ENCODE measurements at places on chromosomes 1 and 21. TPM values are rescaled to one million over a fixed set of nuclear protein-coding genes. Genes with fewer than 3 reads are reported as not detected.

- H3K27ac ChIP-seq = peak overlapping the region; percentile 77
- peak overlapping the region; percentile 5 for H3K4me3 ChIP-seq
- no peaks in the 10 kb centered on the region for H3K27me3 ChIP-seq
- H3K4me1 ChIP-seq = peaks cover 73% of the 10 kb centered on the region
- peaks cover 42% of the 10 kb centered on the region for H3K36me3 ChIP-seq
Observed at GRCh38 chr1:155017946-155018316, 15.3 kb downstream of the ZBTB7B start.

GRCh38 chr1:205879974-205880373 lies 30.0 kb upstream of the PM20D1 start:
- H3K4me3 ChIP-seq = no peak overlapping the region
- no peak overlapping the region for H3K27ac ChIP-seq
- H3K4me1 ChIP-seq = no peaks in the 10 kb centered on the region

Gene DAB1
- total RNA-seq = 0.61 TPM

DNA sequence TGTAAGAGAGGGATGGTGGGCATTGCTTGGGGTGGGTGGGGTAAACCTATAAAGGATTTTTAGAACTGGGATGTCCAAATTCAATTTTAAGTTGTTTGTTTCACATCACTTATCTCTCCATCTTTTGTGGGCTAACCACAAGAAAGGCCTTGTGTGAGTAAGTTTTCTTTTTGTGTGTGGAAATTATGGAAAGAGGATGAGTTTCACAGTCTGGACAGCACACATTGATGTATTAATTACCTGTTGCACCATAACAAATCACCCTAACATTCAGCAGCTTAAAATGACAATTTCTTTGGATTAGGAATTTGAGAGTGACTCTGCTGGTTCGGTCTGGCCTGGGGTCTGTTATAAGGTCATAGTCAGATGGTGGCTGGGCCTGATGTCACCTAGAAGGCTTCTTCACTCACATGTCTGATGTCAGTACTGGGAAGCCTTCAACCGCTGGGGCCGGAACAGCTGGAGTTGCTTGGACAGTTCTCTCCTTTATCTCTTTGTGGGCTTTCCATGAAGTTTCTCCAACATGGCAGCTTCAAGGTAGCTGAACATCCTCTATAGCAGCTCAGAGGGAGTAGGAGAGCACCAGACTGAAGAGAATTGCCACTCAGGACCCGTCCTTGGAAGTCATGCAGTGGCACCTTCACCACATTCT lies 2.0 kb upstream of the COL9A2 start:
- peaks cover 11% of the 10 kb centered on the region for H3K27me3 ChIP-seq
- H3K4me3 ChIP-seq = no peak overlapping the region
- H3K27ac ChIP-seq = no peak overlapping the region
- DNase-seq = no peak
- H3K4me1 ChIP-seq = peaks cover 31% of the 10 kb centered on the region

DNA sequence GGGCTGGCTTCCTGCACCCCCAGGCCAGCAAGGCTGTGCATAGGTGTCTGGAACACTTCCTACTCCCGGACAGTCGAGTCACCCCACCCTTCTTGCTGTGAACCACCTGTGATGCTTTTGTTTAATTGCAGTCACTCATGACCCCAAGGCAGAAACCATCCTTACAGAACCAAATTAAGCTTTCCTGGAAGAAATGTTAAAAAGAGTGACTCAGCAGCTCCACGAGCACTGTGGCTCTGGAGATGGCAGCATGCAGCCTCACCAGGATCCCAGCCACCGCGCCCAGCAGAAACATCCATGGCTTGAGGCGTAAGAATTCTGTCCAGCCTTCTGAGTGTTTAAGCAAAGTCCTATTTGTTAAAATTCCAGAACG lies 28.8 kb downstream of the SNAP47 start:
- H3K27ac ChIP-seq = no peak overlapping the region
- H3K4me1 ChIP-seq = peaks cover 80% of the 10 kb centered on the region
- no peak overlapping the region for H3K4me3 ChIP-seq
- peaks cover 39% of the 10 kb centered on the region for H3K36me3 ChIP-seq

DNA sequence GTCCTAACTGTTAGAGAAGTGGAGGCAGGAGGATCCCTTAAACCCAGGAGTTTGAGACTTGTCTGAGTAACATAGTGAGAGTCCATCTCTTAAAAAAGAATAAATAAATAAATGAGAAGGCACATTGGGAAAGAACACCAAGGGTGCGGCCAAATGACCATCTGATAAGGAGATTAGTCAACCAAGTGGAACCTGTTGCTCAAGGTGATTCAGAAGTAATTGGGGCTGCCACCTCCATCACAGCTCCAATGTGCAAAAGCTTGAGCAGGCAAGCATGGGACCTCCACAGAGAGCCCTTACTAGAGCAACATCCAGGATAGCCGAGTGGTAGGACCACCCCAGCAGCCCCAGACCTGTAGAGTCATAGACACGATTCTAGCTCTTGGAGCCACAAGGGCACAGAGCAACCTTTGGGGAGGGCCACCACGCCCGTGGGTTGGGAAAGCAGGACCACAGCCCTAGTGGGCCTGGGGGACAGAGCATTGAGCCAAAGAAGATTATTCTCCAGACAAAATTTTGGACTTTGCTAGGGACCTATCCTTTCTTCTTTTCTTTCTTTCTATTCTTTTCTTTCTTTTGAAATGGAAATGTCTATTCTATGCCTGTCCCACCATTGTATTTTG lies 40.9 kb downstream of the KCNK1 start:
- no peaks in the 10 kb centered on the region for H3K36me3 ChIP-seq
- no peak overlapping the region for H3K27ac ChIP-seq
- H3K27me3 ChIP-seq = no peaks in the 10 kb centered on the region
- no peak for DNase-seq

DNA sequence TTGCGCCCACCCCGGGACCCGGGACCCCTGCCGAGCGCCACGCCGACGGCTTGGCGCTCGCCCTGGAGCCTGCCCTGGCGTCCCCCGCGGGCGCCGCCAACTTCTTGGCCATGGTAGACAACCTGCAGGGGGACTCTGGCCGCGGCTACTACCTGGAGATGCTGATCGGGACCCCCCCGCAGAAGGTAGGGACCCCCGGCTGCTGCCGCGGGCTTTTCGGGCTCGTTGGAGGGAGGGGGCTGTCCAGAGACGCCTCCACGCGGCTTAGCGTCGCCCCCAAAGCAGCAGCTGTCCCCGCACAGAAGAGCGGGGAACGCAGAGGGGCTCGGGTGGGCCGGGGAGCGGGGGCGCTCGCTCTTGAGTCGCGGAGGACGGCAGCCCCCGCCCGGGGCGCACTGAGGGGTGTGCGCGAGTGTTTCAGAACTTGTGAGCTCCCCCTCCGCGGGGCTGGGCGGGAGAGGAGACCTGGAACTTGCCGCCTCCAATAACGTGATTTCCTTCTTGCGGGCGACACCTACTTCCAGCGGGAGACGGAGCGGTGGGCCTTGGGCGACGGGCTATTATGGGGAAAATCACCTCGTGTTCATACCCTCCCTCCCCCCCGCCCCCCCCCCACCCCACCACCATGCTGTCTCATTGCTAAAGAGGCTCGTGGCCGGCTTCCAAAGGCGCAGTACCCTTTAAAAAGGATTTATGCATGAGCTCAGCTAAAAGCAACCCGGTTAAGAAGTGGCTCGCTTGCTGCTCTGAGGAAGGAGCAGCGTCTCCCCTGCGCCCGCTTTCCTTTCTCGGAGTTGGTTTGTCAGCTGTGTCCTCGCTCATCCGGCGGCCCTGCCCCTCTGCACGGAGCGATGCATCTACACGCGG lies 664 bp downstream of the BACE2 start:
- peaks cover 9% of the 10 kb centered on the region for H3K4me1 ChIP-seq
- H3K36me3 ChIP-seq = no peaks in the 10 kb centered on the region
- H3K27ac ChIP-seq = no peak overlapping the region
- H3K4me3 ChIP-seq = no peak overlapping the region

Gene BLACAT1
- total RNA-seq = not detected

DNA sequence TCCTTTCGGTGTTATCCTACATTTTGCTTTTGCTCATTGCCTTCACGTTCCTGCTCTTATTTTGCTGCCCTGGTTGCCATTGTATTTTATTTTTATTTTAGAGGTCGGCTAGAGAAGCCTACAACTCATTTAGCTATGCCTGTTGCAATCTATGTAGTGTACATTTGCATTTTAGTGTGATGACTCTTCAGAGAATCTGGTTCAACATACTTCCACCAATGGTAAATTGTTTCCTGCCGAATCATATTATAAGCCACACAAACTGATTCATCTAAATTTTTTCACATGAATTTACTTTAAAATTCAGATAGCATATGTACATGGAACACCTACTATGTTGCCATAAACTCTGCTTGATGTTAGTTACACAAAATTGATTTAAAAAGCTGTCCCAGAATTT lies 1596.9 kb downstream of the PLA2G4A start:
- no peaks in the 10 kb centered on the region for H3K36me3 ChIP-seq
- DNase-seq = no peak
- H3K4me1 ChIP-seq = no peaks in the 10 kb centered on the region
- H3K4me3 ChIP-seq = no peak overlapping the region
- H3K27ac ChIP-seq = no peak overlapping the region

DNA sequence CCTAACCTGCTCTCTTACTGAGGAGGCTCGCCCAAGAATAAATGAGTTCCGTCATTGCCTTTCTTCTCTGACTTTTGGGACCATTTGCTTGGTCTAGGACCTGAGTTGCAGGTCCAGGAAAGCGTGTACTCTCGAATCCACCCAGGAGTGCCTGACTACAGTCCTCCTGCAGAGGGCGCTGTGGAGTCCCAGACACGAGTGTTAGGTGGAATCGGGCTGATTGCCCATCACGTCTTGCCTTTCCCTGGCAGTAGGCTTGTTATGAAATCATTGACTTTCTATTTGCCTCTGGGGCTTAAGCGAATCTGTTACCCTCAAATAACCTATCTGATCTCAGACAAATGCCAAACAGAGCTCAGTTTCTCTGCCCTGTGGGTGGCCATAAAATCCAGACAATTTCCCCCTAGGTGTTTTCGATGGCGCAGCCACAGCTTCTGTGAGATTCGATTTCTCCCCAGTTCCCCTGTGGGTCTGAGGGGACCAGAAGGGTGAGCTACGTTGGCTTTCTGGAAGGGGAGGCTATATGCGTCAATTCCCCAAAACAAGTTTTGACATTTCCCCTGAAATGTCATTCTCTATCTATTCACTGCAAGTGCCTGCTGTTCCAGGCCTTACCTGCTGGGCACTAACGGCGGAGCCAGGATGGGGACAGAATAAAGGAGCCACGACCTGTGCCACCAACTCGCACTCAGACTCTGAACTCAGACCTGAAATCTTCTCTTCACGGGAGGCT lies at the start of gene IL20:
IL20 (plus strand) TSS at position 685 of the 733 bp plus-strand sequence. CDS start 230 bp downstream, outside the sequence.
- DNase-seq = peak; percentile 89
- no peaks in the 10 kb centered on the region for H3K36me3 ChIP-seq
- H3K27me3 ChIP-seq = peaks cover 2% of the 10 kb centered on the region

DNA sequence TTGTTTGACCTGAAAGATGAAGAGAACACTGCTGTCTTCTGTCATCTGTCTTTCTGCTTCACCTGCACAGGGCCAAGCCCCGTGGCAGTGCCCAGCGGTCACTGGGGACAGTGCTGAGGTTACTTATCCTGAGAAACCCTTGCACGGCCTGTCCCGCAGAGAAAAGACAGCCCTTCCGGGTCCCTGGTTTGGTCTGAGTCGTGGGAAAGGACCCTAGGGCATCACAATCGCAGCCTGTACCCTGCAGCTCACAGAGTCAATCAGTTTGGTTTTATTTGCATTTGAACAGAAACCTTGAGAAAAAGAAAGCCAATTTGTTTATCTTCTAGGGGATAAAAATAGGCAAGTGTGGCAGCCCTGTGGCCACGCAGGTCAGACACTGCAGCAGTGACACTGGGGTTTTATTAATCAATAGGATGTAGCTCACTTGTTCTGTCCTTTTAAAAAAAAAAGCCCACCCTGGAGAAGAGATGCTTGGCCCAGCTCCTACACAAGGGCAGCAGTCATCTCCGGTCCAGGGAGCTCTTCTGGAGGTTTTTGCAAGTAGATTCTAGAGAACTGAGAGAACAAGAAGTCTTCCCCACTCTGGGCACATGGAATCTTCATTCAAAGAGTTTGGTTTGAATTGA lies 120.0 kb downstream of the PEX14 start:
- H3K27me3 ChIP-seq = no peaks in the 10 kb centered on the region
- H3K4me1 ChIP-seq = no peaks in the 10 kb centered on the region

Gene CFAP45
- 9.0 TPM for total RNA-seq

- no peak for DNase-seq
- H3K4me3 ChIP-seq = no peak overlapping the region
- H3K27ac ChIP-seq = no peak overlapping the region
- no peaks in the 10 kb centered on the region for H3K36me3 ChIP-seq
Observed at GRCh38 chr1:24103879-24104278, 8.1 kb downstream of the MYOM3 start.

DNA sequence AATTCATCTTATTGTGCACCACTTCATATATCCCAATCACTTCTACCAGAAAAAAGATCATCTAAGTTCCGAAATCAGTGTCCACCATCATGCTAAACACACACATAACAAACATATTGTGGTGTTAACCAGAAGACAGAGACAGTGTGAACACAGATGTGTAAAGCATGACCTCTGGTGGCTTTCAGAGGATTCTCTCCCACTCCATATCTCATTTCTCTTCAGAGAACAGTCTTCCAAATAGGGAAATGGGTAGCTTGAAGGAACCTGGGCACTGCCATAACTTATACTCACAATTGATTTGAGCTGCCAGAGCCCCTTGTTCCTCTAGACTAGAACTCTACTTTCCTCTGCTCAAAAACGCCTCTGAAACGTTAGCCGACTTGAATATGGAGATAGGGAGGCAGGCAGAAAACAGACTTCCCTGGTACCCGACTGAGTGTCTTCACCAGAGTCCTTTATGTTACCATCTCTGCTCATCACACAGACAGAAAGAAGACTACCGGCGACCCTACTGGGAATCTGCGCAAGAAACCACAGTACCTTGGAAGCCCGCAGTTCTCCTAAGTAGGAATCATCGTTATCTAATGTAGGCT lies 1.8 kb upstream of the ELAPOR1 start:
- H3K36me3 ChIP-seq = no peaks in the 10 kb centered on the region
- no peak for DNase-seq
- peak overlapping the region; percentile 51 for H3K27ac ChIP-seq

DNA sequence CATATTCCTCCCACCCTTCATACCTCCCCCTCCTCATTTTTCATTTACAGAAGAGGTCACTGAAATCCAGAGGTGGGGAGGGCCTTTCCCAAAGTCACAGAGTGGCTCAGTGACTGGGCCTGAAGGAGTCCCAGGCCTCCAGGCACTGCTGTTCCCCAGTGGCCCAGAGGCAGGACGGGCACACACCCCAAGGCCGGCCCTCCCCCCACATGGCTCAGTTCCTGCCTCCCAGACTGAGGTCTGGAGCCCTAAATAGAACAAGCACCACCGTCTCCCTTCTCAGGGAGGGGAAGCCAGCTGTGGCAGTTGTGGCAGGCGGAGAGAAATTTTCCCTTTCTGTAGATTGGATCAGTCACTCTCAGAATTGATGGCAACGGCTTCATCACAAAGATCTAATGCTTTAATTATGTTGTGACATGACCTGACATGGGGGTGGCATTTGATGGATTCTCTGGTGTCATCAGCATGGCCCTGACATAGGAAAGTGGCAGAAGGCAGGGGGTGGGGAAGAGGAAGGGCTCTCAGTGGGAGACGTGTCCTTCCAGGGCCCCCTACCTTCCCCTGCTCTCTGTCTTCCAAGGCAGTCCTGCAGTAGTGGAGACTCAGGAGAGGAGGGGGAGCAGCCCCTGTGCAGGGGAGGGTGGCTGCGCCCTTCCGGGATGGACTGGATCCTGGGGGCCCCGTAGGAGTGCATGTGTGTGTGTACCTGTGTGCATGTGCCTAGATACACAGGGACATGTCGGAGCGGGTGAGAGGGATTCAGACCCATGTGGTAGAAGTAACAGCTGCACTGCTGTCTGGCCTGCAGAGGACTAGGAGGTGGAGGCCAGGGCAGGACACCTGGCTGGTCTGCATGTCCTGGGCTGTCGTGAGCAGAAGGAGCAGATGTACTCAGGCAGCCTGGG lies 41.2 kb upstream of the FOXO6 start:
- no peak overlapping the region for H3K27ac ChIP-seq
- no peaks in the 10 kb centered on the region for H3K27me3 ChIP-seq
- no peak for DNase-seq
- H3K4me1 ChIP-seq = no peaks in the 10 kb centered on the region

Gene ALX3
- not detected for total RNA-seq
